HT1080 (cell line): ENCODE measurements at places on chromosomes 2 and 18. TPM values are rescaled to one million over a fixed set of nuclear protein-coding genes. Genes with fewer than 3 reads are reported as not detected.

- DNase-seq, result no peak
Observed at GRCh38 chr2:216540920-216541319, 42.3 kb downstream of the RPL37A start.

INPP5D gene
- 1.0 and 2.0 TPM in 2 replicates for total RNA-seq

DNA sequence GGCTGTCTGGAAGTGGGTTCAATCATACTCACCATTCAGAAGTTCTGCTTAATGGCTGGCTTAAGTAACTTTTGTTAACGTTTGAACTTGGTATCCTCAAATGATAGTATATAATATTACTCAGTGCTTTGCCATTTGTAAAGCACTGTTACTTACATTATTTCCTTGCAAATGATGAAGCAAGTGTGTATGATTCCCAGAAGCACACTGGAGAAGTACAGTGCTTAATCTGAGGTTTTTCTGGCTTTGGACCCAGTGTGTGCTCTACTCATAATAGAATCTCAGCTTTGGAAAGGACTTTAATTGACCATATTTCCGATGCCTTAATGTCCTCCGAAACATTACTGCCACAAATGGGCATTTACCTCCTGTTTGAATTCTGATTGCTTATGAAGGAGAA is 63.3 kb downstream of the MAP3K20 start:
- no peak for DNase-seq

HOXD1 gene
- not detected in 2 replicates for total RNA-seq

LBX2 gene
- 0.84 and 4.0 TPM in 2 replicates for total RNA-seq

DNA sequence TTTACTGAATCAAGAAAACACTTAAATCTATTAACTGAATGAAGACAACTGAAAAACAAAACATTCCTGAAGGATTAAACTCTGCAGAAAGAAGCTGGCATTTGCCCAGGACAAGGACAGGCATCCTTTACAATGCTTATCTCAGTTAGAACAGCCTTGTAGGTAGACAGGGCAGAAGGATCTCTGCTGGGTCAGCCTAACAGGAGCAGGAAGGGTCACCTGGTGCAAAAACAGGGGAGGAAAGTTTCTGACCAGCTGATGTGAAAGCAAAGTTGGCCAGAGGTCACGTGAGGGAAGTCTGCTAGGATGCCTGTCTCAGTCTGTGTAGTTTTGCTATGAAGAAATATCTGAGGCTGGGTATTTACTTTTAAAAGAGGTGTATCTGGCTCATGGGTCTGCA is 348.6 kb downstream of the ANAPC1 start:
- DNase-seq, result no peak

LYPD6B gene
- total RNA-seq, result 3.1 and 5.4 TPM in 2 replicates

DNA sequence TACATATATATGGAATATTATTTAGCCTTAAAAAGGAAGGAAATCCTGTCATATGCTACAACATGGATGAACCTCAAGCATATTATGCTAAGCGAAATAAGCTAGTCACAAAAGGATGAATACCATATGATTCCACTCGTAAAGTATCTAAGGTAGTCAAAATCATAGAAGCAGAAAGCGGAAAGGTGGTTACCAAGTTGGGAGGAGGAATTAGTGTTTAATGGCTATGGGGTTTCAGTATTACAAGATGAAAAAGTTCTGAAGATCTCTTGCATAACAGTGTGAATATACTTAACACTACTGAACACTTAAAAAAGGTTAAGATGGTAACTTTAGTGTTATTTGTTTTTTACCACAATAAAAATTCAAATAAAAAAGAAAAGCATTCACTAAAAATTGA is 99.0 kb downstream of the MGAT5 start:
- no peak for DNase-seq

DNA sequence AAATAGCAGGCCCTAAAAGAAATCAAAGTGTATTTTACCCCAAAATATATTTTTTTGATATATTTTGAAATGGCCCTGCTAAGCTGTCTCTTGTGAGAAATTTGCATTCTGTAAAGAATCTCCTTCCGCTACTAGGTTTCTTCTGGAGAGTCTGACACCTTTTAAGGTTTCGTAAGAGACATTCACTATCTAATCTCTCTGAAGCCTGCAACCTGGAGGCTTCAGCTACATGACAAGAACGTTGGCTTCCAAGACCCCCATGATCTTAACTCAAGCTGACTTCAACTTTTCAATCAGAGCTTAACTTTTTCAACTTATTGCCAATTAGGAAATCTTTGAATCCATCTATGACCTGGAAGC is 1894.9 kb upstream of the LRRTM1 start:
- no peak for DNase-seq

DNA sequence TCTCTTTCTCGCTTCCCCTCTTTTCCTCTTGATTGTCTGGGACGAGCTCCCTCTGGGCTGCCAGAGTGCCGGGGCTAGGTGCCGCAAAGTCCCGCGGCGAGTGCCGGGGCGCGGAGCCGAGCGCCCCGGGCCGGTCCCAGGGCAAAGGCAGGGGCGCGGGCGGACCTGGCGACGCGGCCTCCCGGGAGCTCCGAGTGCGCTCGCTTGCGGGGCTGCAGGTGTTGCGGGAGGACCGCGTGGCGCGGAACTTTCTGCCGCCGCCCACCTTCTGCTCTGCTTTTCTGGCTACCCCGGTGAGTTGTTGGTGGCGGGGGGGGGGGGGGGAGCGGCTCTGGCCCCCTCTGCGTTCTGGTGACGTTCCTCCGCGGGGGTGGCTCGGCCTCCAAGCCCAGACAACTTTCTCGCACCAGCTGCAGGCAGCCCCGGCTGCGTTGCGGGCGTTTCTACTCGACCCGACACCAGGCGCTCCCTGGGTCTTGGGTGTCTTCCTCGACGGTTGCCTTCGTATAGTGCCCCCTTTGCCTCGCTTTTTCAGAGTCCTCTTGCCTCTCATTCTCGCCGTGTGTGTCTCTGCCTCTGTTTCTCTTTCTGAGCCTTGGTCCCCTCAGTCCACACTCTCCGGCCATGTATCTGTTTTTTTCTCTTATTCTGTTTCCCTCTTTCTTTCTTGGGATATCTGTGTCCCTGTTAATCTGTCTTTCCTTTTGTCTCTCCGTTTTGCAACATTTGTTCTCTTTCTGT is 759 bp downstream of the GALNT13 start:
- no peak for DNase-seq

DNA sequence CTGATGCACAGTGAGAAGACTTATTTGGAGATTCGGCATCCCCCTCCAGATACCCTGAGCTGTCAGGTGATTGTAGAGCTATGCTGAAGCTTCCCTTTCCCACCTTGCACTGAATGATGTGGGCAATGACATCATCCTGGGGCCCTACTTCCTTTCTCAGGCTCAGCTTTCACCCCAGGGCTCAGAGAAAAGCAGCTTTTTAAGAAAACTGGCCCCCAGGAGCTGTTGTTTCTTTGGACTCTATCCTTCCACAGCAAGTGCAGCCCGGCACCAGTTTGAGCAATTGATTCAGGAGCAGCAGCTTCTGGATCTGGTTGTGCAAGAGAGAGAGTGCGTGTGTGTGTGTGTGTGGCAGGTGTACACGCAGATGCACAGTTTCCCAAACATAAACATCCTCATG is 251.3 kb downstream of the ANAPC1 start:
- peak; percentile 41 for DNase-seq

- peak; percentile 59 for DNase-seq
Observed at GRCh38 chr2:168002021-168002553, 245.3 kb downstream of the STK39 start.

DNA sequence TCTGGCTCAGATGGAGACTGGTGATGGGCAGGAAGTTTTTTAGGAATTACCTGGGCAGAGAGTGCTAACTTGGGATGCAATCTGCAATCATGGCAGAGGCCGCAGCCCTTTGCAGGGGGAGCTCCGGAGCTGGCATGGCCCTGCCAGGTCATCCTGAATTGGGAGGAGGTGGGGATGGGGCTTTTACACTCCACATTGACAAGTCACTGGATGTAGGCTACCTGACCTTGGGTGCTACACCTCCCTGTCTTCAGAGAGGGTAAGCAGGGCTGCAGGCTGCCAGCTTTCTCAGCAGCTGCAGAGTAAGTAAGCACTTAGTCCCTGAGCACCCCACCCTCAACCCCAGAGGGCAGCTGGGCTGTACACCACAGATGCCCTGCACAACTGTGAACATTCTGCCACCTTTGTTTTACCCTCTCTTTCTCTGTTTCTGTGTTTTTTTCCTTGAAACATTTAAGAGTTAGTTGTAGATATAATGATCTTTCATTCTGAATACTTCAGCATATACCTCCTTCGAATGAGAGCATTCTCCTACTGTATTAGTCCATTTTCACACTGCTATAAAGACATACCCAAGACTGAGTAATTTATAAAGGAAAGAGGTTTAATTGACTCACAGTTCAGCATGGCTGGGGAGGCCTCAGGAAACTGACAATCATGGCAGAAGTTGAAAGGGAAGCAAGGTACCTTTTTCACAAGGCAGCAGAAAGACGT is 6.8 kb upstream of the HS1BP3 start:
- DNase-seq, result no peak
